ENCODE measurements at places on chromosomes 5 and 9. TPM values are rescaled to one million over a fixed set of nuclear protein-coding genes. Genes with fewer than 3 reads are reported as not detected.

Gene LCN9
- total RNA-seq = not detected

Gene AQP3
- 91.9 TPM for total RNA-seq

Gene DAPK1
- 1.7 TPM for total RNA-seq

Gene EGFL7
- total RNA-seq = 0.75 TPM

Gene FBP1
- total RNA-seq = 3.9 TPM

Gene NDUFA8
- 19.5 TPM for total RNA-seq

Gene ZSWIM6
- total RNA-seq = 9.7 TPM

Gene PTPRD
- total RNA-seq = 0.13 TPM

Gene XRCC4
- 4.2 TPM for total RNA-seq

GRCh38 chr5:128378632-128379031 lies 159.4 kb downstream of the FBN2 start:
- DNase-seq = no peak

GRCh38 chr5:31273631-31274378 lies 80.3 kb downstream of the CDH6 start:
- no peak for DNase-seq

DNA sequence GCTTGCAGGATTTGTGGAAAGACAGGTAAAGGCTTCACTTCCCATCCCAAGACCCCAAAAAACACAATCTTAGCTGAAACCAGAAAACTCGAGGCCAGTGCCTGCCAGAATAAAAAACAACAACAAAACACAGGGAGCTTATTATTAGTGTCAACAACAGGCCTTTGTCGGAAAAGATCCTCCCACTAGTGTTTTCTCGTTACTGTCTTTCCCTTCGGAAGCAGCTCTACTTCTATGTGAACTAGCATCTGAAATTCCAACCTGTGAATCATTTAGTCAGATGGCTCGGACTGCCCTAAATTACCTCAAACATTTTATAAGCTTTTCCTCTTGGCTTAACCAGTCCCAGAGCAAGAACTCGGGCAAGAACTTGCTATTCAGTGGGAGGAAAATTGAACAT lies 122.2 kb upstream of the GNA14 start:
- DNase-seq = no peak

DNA sequence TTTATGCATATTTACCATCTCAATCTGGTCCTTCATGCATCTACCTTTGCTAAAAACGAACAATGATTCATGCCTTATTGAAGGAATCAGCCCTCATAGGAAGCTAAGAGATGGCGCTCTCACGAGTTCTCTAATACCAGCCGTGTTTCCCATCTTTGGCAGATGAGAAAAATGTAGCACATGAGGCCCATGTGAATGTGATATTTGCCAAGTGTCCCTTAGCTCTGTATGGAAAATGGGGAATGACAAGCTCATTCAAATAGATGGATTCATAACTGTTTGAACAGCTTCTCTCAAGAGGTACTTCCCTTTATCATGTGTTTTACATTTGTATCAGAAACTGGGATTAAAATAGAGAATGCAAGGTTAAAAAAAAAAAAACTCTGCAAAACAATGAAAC lies 66.1 kb downstream of the TTC39B start:
- no peak for DNase-seq

DNA sequence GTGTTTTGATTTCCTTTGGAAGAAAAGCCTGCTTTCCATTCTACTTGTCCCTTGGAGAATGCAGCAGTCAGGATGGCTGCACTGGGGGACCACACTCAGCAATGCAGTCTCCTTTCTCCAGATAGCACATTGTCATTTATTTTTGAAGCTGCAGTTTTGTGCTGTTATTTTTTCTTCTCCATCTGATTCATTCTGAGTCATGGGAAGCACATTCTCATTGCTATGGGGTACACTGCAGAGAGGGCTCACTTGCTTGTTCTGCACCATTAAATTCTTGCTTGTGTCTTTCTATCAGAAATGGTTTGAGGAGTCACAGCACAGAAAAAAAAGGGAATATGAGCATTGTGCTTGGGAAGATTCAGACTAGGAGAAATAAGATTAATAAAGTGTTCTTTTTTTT lies 39.7 kb upstream of the POC5 start:
- DNase-seq = no peak

GRCh38 chr5:174999581-174999980 lies 275.2 kb downstream of the MSX2 start:
- no peak for DNase-seq

DNA sequence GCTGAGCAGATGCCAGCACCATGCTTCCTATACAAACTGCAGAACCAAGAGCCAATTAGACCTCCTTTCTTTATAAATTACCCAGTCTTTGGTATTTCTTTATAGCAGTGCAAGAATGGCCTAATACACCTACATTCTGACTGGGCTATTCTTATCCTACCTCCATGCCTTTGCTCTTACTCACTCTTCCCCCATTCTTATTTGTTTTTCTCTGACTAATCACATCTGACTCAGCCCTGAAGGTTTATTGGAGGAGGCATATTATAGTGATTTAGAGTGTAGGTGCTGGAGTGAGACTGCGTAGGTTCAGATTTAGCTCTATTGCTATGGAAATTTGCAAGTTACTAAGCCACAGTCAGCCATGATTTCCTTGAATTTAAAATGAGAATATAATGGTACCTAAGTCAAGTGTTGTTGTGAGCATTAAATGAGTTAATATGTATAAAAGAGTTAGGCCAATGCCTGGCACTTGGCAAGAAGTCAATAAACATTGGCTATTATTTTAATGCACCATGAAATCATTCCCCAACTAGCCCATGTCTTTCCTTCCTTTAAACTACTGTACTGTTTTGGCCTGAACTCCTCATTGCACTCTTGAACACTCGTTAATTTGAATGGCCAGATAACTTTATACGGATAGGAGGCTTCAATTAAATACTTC lies 531.2 kb upstream of the ZNF608 start:
- DNase-seq = no peak

DNA sequence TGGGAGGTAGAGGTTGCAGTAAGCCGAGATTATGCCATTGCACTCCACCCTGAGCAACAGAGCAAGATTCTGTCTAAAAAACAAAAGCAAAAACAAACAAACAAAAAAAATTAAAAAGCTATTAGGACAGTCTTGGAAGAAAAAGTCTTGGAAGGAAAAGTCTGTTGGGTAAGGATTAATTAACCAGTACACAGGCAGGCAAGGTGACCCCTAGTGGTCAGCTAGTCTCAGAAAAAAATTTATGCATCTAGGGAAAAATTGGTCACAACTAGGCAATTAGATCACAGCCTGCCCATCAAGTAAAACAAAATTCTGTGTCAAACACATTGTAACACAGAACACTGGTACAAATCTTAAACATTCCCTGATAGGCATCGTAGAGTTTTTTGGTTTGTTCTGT lies 6.7 kb upstream of the ANKRD18B start:
- no peak for DNase-seq

- DNase-seq = no peak
These were observed 138.3 kb downstream of the TMEM161B start for GRCh38 chr5:88130211-88130815.

GRCh38 chr9:114484215-114484853 lies 20.9 kb downstream of the WHRN start:
- no peak for DNase-seq

- DNase-seq = no peak
These were observed 255.7 kb upstream of the RGMB start for GRCh38 chr5:98517560-98518366.

- no peak for DNase-seq
These were observed 47.2 kb downstream of the SMIM23 start for GRCh38 chr5:171832775-171833174.

DNA sequence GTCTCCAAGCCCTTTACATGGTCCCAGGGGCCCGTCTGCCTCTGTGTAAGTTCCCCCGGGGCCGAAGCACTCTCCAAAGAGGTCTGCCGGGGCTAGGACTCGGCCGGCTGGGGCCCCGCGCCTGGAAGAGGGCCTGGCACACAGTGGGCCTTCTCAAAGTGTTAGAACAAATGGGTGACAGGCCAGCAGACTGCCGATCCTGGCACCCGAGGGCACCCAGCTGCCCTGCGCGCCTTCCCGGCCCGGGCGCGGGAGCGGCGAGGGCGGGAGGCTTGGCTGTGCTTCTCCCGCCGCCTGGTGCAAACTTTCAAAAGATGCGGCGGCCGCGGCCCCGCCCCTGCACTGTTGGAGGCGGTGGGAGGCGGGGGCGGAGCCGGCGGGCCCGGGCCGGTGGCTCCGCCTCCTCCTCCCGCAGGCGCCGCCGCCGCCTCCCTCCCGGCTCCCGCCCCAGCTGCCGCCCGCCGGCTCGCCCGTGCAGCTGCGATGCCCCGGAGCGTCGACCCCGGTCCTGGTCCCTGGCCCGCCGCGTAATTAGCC lies at the start of gene NEURL1B:
Gene NEURL1B (plus strand): TSS at position 442 of the 537 bp plus-strand sequence. CDS start 144 bp downstream, outside the sequence.
- DNase-seq = no peak

GRCh38 chr5:143987264-143987663 lies 175.3 kb downstream of the HMHB1 start:
- DNase-seq = no peak

DNA sequence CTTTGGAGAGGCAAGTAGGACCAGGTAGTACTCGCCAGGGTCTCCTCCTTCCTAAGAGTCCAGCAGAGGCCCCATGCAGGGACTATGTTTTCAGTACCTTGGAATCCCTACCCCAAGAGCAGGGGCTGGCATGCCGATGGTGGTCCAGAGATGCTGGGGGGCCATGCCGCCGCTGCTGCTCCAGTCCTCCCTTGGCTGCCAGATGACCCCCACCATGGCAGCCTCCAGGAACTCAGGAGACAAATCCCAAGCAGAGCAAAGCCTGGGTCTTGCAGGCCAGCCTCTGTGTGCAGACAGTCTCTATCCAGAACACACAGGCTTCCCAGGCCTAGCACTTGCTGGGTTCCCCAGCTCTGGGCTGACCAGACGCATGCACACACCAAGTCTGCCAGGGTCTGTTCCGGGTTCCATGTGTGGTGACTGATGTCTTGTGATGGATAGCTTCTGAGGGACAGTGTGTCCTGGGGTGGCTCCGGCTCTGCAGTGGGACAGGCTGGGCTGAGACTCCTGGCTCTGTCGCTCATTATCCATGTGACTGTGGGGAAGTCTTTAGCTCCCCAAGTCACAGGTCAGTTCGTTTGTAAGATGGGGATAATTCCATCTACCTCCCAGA lies 127.3 kb downstream of the CRB2 start:
- no peak for DNase-seq

DNA sequence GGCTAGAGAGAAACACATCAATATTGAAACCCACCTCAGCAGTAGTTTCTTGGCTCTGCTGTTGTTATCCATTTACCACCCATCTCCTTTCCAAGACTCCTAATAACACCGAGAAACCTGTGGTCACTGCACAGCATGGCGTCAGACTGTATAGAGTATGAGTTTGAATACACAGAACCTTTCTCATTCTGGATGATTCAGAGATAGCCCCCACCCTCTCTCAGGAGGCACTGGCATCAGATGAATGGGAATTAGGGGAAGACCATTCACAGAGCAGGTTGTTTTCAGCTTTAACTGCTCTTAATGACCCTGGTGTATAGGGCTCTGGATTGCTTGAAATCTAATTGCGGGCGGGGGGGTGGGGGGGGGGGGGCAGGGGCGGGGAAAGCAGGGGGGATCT lies 86.7 kb downstream of the GPR21 start:
- DNase-seq = no peak

DNA sequence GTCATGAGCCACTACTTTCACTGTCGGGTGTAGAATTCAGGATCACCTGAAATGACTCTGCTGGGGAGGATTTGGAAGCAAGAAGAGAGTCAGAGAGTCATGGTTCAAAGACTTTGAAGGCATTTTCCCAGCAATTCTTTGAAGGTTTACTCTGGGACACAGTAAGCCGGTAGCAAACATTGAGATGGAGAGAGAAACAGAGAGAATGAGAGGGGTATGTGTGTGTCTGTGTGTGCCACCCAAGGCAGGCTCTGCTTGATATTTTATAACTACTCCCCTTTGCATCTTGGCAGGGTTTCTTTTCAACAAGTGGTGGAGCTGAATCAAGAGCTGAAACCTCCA lies 89.8 kb downstream of the ANKRD55 start:
- no peak for DNase-seq

DNA sequence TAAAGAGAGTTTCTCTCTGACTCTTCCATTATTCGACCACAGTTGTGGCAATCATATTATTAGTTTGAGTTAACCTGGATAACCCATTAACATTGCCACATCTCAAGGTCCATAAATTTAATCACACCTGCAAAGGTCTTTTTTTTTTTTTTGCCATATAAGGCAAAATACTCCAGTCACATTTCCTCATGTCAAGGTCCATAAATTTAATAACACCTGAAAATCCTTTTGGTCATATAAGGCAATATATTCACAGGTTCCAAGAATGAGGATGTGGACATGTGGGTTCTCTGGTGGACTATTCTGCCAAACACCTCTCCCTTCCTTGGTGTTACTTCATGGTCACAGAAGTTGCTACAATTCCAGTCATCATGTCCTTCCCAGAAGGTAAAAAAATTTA lies 213.5 kb upstream of the COX7C start:
- no peak for DNase-seq

- no peak for DNase-seq
These were observed 71.4 kb downstream of the PPIC start for GRCh38 chr5:122965111-122965510.

DNA sequence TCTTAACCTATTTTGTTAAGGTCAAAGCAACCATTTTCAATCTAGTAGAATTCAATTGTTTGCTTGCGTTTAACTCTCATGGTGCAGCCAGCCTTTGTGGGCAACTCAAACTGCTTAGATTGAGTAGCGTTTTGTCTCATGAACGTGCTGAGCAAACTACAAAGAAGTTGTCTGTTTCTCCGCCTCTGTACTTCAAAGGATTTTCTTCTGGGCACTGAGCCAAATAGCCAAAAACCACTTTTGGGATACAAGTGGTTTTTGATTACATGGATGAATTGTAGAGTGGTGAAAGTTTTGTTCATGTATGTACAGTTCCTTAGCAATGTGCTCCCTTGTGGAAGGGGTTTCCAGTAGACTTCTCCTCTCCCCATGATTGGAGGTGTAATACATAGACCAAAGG lies 122.9 kb downstream of the CFAP90 start:
- no peak for DNase-seq

GRCh38 chr5:52767766-52768480 lies 19.8 kb upstream of the ITGA1 start:
- no peak for DNase-seq

- no peak for DNase-seq
These were observed 325.3 kb upstream of the TARS1 start for GRCh38 chr5:33115467-33115866.
